ENCODE measurements at places on chromosomes 5 and 9.

DNA sequence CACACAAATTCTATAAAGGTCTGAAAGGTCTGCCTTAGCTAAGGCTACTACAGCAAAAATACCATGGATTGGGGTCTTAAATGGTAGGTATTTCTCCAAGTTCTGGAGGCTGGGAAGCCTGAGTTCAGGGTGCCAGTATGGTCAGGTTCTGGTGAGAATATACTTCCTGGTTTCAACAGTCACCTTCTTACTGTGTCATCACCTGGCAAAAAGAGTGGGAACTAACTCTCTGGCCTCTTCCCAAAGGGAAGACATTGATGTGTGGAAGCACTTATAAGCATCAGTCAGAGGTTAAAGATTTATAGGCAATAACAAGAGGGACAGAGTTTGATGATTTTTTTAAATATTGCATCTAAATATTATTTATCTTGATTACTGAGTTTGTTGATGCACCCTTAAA lies 53.0 kb downstream of the ZNF622 start:
- no peak for DNase-seq

DNA sequence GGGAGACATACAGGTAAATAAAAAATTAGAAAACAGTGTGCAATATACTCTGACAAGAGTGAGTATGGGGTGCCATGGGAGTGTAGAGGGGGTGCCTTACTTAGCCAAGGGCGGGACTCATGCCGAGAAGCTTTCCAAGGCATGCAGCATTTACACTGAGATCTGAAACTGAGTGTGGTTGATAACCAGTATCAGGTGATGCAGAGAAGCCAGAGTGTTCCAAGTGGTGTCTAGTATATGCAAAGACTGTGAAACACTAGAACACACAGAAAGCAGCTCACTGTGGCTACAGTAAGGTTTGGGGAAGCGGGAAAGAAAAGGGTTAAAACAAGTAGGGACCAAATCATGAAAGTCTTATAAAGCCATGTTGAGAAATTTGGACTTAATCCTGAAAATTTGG lies 30.5 kb upstream of the ERBIN start:
- DNase-seq: no peak

DNA sequence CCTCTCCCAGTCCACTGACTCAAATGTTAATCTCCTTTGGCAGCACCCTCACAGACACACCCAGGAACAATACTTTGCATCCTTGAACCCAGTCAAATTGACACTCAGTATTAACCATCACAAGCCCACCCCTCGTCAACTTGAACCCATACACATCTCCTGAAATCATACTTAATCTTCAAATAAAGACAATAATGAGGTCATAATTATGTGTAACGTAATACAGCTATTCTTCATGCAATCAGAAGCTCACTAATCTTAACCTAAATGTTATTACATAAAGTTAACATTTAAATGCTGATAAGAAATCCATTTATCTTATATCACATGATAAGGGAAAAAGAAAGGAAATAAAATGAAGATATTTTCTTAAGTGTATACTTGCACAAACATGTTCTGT lies 65.2 kb downstream of the PPIC start:
- DNase-seq: no peak

GRCh38 chr9:462606-463005 lies 247.9 kb downstream of the DOCK8 start:
- DNase-seq: no peak

DNA sequence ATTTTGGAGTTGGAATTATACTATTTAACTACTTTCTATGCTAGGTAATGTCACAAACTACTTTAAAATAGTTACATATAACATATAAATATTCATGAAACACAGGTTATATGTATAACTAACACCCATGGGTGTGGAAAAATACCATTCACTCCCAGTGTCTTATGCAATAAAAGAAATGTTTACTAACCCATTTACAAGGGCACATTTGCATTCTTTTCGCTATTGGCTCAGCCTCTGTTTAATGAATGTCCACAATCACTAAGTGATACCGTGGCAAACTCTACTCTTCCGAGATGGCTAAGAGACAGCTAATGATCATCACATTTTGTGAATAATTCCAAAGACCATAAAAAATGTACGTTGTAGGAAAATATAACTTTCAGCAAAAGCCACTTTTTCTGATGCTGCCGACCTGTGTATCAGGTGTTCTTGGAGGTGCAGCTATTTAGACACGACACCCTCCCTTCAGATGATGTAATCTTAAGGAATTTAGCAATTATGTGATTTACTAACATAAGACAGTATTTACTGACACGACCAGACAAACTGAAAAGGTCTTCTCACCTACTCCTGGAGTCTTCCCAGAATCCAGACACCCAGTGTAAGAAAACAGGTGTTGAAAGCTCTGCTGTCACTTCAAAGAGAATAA lies 121.7 kb upstream of the FAM120A start:
- DNase-seq: no peak

DNA sequence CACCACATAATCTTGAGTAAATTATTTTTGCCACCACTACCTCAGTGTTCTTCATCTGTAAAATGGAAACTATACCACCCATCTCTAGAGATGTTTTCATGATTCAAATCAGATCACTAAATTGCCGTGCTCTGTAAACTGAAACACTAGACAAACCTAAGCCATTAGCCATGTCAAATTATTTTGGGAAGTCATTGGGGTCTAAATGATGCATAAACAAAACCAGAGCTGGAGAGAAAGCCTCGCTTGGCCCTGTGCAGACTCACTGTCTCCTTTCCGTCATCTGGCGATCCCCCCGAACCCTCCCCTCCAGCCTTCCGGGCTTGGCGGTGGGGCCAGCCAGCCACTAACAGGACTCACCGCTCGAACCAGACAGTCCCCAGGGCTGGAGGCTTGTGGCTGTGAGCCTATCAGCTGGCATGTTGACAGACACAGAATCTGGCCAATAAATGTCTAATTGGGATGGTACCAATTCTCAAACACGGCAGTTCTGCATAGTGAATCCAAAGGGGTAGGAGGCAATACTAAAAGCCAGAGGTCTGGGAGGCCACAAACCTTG lies 256.5 kb downstream of the SEC61B start:
- no peak for DNase-seq

Data from anterior cingulate cortex (tissue), 58 donors.